ENCODE measurements at places on chromosomes 2 and 18.

DNA sequence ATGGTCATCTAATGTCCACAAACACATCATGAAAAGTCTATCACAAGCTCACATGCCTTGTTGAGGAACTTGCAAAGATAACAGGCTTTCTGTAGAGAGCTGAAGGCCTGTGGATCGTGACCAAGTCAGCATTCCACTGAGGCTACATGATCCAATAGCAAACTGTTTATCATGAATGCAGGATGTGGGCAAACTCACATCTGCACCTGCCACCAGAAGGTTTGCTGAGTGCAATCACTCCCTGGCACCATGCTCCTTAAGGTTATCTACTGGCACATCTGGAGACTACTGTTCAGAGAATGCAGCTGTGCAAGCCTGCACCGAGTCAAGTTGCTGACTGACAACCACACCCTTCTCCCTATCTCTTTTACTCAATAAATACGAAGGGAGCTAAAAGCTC is 67.3 kb upstream of the ACAA2 start:
- no peak for DNase-seq

- DNase-seq, result no peak
Observed at GRCh38 chr2:149330127-149331022, at the start of gene LYPD6. LYPD6 (plus strand) TSS chr2:149330587; CDS start chr2:149437709, 107,122 bp downstream.

- no peak for DNase-seq
Observed at GRCh38 chr2:163655667-163656066, 80.1 kb downstream of the FIGN start.

- no peak for DNase-seq
Observed at GRCh38 chr2:11658208-11659114, 11.5 kb downstream of the NTSR2 start.

GRCh38 chr2:232949016-232949415 is 64.0 kb downstream of the NGEF start:
- no peak for DNase-seq

DNA sequence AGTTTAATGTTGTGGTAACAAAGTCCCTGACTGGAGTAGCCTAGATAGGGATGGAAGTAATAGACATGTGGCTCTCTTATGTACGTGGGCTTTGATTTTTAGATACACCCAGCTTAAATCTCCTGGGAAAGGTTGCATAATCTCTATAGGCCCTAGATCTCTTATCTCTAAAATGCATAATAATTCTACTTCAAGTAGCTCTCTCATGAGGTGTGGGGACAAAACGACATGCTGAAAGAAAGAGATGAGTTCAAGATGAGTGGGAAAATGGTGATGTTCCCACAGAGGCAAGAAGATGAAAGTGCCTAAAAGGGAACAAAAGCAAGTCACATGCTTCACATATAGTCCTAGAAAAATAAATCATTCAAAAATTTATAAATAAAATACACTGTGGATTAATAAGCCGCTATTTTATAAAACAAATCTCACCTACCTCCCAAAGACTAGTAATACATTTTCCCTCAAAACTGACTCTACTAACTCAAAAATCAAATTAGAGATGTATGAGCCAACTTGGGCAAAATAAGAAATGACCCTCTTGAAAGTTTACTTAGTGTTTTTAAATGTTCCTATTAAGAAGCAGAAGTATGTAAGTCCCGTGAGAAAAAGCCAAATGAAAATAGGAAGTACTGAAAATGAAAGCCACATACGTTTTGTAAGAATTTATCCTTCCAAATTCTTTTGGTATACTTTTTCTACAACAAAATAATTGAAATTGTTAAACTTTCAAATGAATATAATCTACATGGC is 148.2 kb upstream of the ITGA4 start:
- no peak for DNase-seq

- no peak for DNase-seq
Observed at GRCh38 chr18:8519102-8519501, 90.1 kb upstream of the RAB12 start.

GRCh38 chr18:76967721-76968472 is 145.5 kb downstream of the ZNF236 start:
- no peak for DNase-seq

DNA sequence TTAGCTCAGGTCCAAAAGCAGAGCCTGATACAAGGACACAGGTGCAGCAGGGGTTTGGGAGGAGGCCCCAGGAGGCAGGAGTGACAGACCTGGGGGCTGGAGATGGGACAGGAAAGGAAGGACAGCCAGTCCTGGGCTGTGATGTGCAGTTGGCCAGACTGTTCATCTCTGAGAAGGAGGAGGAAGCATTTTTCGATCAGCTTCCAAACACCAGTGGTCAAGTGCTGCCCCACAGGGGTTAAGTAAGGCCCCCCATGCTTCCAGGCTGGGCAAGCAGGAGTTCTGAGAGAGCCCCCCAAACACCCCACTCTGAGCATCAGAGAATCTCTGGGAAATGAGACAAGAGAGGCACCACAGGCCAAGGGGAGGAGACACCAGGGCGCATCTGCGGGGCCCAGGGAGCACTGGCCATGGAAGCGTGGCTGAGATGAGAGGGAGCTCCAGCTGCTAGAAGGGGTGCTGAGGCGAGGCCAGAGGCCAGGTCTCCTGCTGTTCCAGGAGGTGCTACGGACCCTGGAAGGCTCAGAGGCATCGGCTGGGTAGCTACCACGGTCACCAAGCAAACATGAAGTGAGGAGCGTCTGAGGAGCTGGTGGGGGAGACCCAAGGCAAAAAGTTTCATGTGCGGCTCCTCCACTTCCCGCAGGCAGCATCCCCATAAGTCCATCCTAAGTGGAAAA is 5.6 kb upstream of the HDAC4 start:
- DNase-seq, result no peak

DNA sequence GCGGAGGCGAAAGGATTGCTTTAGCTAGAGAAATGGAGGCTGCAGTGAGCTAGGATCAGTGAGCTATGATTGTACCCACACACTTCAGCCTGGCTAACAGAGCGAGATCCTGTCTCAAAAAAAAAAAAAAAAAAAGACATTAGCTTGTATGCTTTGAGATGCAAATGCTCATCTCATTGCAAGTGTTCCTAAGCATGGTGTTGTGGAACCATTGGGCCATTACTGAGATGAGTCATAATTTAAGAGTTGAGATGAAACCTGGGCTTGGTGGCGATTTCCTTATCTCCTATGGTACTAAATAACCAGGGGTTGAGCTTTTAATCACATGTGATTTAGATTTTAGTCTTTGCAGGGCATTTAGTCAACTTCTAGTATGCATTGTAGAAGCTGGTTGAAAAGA is 2.2 kb downstream of the PLEKHA3 start:
- DNase-seq, result no peak

DNA sequence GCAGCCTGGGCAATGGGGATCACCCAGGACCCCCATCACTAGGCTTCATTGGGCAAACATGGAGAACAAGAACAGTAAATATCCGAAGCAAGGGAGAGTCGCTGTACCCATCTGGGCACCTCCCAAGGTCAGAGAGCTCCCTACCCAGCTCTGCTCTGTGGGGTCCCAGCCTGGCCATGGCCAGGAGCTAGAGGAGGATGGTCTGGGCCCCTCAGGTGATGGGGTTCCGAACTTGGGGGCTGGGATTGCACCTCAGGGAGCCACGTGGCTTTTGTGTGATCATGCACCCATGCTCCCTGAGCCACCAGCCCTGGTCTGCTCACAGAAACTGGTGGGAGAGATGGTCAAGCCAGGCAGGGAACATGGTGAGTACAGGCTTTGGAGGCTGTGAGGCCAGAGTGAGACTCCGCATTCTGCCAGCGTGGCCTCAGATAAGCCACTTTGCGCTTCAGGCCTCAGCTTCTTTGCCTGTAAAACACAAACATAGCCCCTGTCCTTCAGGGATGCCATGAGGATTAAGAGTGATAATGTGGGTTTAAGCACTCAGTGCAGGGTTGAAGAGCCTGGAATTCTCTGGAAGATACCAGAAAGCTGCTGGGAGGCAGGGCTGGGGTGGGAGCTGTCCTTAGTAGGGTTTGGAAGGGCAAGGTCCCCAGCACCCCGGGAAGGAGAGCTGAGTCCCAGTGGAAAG is 3.0 kb upstream of the NMUR1 start:
- DNase-seq, result no peak

- DNase-seq, result no peak
Observed at GRCh38 chr2:197360744-197361156, 50.2 kb upstream of the ANKRD44 start.

DNA sequence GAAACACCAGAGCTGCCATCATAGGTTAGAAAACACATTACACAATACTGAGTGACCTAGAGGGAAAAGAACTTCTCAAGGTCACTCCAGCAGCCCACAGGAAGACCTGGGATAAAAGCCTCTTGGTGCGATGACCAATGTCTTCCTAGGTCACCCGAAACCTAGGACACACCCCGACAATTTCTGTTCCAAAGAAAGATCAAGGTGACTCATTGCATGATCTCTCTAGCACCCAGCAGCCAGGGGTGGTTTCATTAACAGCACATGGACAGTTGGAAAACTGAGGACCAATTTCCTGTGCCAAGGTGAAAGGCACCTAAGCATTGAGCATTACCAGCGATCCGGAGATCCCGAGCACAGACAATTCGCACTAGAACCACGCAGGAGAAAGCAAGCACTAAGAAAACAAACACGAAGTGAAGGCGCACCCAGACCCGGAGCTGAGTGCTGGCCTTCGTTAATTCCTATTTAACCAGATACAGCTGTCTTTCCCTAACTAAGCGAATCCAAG is 1.5 kb downstream of the CACNB4 start:
- DNase-seq, result no peak

DNA sequence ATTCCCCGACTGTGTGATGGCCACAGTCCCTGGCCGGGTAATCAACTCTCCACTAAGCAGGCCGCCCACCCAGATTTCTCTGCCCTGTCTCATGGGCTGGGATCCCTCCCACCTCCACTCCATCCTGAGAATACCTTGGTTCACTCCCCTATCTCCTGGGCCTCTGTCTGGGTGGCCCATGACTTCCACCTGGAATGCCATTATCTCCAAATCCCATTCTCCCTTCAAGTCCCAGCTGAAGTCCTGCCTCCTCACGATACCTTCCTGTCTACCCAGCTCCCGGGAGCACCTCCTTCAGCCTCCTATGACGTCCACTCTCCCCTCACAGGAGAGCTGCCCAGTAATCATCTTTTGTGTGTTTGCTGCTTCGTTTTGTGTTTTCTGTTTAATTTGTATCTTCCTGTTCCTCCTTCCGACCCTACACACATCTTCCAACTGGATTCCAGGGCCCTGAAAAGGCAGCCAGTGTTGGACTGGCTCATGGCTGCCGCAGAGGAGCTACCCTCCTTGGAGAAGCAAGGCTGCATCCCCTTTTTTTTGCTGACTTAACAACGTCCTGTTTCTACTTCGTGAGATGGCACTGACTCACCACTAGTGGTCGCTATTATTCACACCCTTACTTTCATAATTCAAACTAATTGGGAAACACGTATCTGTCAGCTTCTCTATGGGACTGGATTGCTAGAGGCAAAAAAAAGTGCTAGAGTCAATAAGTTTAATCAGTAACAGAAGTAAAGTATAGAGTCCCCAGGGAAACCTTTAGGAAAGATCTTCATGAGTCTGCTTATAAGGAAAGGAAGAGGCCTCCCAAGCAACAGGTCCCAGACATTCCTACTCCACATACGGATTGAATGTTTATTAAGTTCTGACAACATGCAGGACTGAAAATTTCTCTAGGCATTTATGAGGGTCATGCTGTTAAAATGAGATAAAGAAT is 171.9 kb upstream of the GATA6 start:
- no peak for DNase-seq

DNA sequence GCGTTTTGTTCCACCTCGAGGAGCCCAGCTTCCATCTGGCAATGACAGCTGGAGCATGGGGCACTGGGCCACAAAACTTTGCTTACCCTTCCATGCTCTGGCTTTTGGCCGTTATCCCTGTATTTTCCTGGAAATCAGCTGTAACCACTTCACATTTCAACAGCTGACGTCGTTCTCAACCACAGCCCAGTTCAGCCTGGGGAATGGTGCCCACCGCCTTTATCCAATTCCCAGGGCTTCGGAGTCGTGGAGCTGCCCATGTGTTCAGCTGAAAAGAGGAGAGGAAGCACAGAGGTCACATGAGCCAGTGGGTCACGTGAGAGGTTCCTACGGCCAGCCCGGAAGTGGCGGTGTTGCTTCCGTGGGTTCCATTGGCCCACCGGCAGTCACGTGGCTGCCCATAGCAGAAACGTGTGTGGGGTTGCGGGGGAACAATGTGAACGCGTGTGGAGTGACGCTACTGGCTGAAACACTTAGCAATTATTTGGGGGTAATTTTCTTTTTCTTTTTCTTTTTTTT is 16.7 kb upstream of the EDAR start:
- no peak for DNase-seq

- DNase-seq, result no peak
Observed at GRCh38 chr18:43879415-43879814, 602.1 kb upstream of the SYT4 start.

DNA sequence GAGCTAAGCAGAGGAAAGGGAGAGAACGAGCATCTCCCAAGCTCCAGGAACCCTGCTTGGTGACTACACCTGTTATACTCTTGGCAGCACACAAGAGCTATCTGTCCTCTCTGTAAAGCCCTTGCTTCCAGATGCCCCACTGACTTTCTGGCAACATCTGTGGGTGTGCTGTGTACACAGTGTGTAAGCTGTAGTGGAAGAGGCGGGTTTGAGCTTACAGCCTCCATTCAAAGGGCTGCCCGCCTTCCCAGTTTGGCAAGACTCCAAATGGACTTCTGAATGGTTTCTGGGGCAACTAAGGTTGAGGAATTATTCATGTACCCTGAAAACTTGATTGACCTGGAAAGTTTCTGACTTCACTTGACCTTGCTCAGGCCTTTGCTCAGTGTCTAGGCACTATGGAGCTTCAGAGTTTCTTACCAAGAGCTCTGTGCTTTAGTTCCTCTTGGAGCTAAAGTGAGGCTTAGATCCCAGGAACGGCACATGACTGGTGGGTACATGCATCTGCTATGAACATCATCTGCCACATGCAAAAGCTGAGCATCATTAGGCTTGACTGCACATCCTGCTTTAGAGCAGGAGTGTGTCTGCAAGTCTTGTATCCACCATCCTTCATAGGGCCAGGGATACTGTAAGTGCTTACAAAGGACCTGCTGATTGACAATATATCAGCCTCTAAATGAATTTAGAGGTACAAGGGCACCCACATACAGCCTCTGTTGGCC is 290.9 kb upstream of the SIX2 start:
- DNase-seq, result no peak
